CD4-positive, alpha-beta T cell treated with Interleukin-12 subunit alpha and Interleukin-12 subunit beta, for 1 hour (primary cell): ENCODE measurements at places on chromosomes 12 and 14.

- DNase-seq = peak; percentile 39
Observed at GRCh38 chr14:34665785-34666435, 36.0 kb upstream of the SNX6 start.

DNA sequence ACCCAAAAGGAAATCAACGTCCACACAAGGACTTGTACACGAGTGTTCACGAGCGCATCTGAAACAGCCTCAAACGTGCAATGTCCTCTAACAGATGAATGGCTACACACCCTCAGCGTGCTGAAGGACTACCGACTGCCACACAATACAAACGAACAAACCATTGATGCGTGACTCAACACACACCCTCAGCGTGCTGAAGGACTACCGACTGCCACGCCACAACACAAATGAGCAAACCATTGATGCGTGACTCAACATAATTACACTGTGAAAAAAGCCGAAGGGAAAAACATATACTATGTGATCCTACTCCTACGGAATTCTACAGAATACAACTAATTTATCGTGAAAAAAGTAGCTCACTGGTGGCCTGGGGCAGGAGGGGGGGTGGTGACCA, 25.1 kb upstream of the BTBD6 start:
- DNase-seq = no peak

DNA sequence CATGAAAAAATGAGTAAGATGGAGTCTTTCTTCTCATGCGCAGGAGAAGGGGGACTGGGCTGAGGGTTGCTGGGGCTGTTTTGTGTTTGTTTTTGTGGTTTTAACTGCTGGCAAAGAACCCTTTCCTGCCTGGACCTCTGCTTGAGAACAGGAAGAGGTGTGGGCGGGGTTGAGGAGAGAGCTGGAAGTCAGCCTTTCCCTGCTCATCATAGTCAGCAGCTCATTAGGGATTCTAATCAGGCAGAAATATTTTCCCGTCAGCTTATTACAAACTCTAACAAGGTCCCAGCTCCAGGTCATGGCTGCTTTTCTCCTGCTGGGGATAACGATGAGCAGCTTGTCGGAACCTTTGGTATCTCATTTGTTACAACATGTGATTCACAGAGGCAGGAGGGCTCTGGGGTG, 185.0 kb upstream of the NRXN3 start:
- no peak for DNase-seq

DNA sequence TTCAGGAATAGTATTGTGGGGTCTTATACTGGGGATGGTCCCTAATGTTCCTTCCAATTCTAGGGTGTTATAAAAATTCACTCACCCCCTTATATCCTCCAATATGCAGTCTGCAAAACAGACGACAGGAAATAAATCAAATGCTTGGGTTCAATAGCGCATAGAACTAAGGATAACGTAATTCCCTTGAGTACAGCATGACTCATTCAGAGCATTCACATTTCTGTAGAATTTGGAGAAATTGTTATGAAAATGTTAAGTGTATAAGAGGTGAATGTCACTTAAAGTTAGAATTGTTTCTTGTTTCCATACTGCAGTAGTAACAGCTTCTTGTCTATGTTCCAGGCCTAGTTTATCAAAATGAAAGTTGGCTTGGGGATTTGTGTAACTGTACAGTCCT, 271.4 kb downstream of the RPS29 start:
- no peak for DNase-seq

- no peak for DNase-seq
Observed at GRCh38 chr14:44494137-44494536, 12.9 kb downstream of the FSCB start.

- DNase-seq = no peak
Observed at GRCh38 chr12:3231399-3231876, 154.3 kb downstream of the TSPAN9 start.

DNA sequence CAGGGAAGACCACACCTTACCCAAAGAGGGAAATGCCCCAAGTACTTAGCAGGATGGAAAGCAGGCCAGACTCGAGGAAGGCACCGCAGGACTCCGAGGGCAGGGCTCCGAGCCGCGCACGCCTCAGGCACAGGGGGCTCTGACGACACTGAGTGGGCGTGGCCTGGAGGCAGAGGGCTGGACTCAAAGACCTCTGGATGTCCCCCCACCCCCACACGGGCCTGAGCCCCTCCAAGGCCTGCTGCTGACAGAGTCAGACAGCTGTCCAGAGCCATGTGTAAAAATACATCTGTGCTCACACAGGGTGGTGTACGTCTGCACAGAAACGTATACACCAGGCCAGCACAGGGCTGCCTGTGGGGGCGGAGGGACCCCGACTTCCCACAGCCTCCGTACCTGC, 1.4 kb downstream of the AKT1 start:
- peak; percentile 53 for DNase-seq

- no peak for DNase-seq
Observed at GRCh38 chr12:112473056-112473455, 54.3 kb downstream of the PTPN11 start.

DNA sequence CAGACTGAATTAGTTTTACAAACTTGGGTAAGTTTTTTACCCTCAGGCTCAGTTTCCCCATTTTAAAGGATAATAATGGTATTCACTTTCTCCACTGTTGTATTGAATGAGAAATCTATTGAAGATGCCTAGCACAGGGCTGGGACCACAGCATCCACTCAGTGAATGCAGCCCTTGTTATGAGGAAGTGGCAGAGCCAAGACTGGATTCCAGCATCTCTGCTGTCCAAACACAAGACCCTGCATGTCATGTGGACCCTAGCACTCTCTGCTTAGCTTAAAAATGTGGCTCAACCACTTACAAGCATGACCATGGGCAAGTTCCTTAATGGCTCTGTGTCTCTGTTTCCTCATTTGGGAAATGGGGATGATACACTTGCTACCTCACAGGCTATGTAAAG, 24.1 kb upstream of the TRIM9 start:
- DNase-seq = no peak

- no peak for DNase-seq
Observed at GRCh38 chr14:92960706-92961566, 38.0 kb downstream of the CHGA start.

GRCh38 chr14:69291891-69292561, 32.1 kb downstream of the GALNT16 start:
- DNase-seq = no peak

DNA sequence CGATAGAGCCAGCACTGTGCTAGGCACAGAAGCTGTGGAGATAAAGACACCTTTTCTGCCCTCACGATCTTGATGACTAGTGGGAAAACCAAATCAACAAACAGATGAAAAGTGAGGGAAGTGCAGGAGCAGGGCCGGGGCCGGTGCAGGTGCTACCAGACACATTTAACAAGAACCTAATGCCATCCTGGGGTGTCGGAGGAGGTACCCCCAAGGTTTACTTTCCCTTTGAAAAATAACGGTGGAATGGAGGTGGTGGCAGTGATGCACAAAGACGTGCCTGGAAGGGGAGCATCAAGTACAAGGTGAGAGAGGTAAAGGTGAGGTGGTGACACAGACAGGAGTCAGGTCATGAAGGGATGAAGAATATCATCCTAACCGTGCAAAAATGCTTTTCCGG, 22.1 kb downstream of the SLC6A13 start:
- no peak for DNase-seq

DNA sequence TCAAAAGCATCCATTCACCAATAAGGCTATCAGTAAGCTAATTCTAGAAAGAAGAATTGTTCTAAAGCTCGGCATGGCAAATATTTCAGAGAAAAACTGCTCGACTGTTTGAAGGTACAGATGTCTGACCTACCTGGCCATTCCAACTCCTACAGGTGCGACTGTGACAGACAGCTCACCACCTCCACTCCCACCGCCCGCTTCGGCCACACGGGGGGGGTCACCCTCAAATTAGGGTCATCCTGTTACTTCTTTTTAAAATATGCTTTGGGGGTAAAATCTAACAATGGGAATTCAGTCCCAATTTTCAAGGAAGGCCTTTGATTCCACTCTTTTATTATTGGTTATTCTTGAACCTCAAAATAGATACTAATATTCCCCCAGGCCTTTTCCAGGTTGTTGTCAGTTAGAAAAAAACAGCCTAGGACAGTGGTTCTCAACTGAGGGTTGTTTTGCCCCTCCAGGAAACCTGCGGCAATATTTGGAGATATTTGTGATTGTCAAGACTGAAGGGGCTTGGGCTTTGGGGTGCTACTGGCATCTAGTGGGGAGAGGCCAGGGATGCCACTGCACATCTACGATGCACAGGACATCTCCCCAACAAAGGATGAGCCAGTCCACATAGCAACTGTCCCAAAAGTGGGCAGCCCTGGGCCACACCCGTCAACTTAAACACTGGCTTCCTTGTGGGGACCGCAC, 81.2 kb downstream of the BCL11B start:
- DNase-seq = peak; percentile 51

- DNase-seq = no peak
Observed at GRCh38 chr12:26488351-26488750, 293.0 kb downstream of the SSPN start.

GRCh38 chr12:11540615-11541310, 108.7 kb upstream of the ETV6 start:
- DNase-seq = no peak

DNA sequence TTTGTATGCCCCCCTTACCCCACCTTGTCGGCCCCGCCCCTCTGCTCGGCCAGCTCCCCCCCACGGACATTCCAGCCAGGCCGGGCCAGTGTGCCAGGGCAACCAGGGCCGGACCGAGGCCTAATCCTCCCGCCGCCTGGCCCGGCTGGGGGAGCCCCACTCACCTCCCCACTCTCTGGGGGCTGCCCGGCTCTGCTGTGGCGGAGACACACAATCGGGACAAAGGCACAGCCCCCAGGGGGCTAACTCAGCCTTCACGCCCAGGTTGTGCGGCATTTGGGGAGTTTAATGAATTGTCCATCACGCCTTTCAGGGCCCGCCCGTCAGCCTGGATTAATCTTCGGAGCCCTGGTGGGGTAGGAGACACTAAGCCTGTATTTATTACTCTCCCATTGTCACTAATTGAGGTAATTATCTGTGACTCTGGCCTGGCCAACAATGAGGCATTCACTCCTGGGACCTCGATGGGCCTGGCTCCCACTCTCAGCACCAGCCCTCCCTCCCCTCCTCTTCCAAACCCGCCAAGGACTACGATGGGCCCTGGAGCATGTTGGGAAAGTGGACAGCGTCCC, 8.7 kb downstream of the WNT1 start:
- no peak for DNase-seq
